ENCODE measurements at places on chromosomes 11 and 22. TPM values are rescaled to one million over a fixed set of nuclear protein-coding genes. Genes with fewer than 3 reads are reported as not detected.

The VPREB1 gene
- not detected for total RNA-seq

The RAB38 gene
- 1.0 TPM for total RNA-seq

The CECR2 gene
- 0.14 TPM for total RNA-seq

The RASL10A gene
- total RNA-seq = 0.87 TPM

The PHETA2 gene
- total RNA-seq = not detected

The PLEKHB1 gene
- 0.81 TPM for total RNA-seq

The B4GAT1 gene
- 17.5 TPM for total RNA-seq

The C11orf97 gene
- total RNA-seq = not detected

The OR4C12 gene
- not detected for total RNA-seq

The CNIH2 gene
- 2.4 TPM for total RNA-seq

All from A549 treated with Mapracorat at 1 μM for 4 hours (cell line).